ENCODE measurements at places on chromosomes 3 and 15. TPM values are rescaled to one million over a fixed set of nuclear protein-coding genes. Genes with fewer than 3 reads are reported as not detected.

The IL5RA gene
- polyA plus RNA-seq, result not detected

The GP9 gene
- 0.06 TPM for polyA plus RNA-seq

The ENTPD3 gene
- polyA plus RNA-seq, result not detected

The STX19 gene
- polyA plus RNA-seq, result 3.4 TPM

The BTLA gene
- polyA plus RNA-seq, result 0.27 TPM

The TGM5 gene
- polyA plus RNA-seq, result not detected

The NOP10 gene
- 422 TPM for polyA plus RNA-seq

The DNASE1L3 gene
- 4.2 TPM for polyA plus RNA-seq

The GPR156 gene
- not detected for polyA plus RNA-seq

The PLAAT1 gene
- not detected for polyA plus RNA-seq

The STAC gene
- polyA plus RNA-seq, result not detected

The EIF5A2 gene
- 5.2 TPM for polyA plus RNA-seq

The PLSCR5 gene
- not detected for polyA plus RNA-seq

The MCTP2 gene
- 4.3 TPM for polyA plus RNA-seq

The MOBP gene
- polyA plus RNA-seq, result 0.09 TPM

The CADPS gene
- polyA plus RNA-seq, result 7.2 TPM

The FSIP1 gene
- polyA plus RNA-seq, result 0.72 TPM

The ARHGEF26 gene
- 6.5 TPM for polyA plus RNA-seq

The LOXL1 gene
- polyA plus RNA-seq, result 6.1 TPM

The ROPN1 gene
- not detected for polyA plus RNA-seq

The B3GNT5 gene
- 47.9 TPM for polyA plus RNA-seq

The LRTM1 gene
- polyA plus RNA-seq, result 0.49 TPM
